ENCODE measurements at places on chromosomes 1 and 21.

- H3K4me3 ChIP-seq: no peak overlapping the region
- no peaks in the 10 kb centered on the region for H3K27me3 ChIP-seq
- no peaks in the 10 kb centered on the region for H3K36me3 ChIP-seq
- H3K4me1 ChIP-seq: peaks cover 6% of the 10 kb centered on the region
Observed at GRCh38 chr1:243719476-243719875, 130.6 kb downstream of the AKT3 start.

DNA sequence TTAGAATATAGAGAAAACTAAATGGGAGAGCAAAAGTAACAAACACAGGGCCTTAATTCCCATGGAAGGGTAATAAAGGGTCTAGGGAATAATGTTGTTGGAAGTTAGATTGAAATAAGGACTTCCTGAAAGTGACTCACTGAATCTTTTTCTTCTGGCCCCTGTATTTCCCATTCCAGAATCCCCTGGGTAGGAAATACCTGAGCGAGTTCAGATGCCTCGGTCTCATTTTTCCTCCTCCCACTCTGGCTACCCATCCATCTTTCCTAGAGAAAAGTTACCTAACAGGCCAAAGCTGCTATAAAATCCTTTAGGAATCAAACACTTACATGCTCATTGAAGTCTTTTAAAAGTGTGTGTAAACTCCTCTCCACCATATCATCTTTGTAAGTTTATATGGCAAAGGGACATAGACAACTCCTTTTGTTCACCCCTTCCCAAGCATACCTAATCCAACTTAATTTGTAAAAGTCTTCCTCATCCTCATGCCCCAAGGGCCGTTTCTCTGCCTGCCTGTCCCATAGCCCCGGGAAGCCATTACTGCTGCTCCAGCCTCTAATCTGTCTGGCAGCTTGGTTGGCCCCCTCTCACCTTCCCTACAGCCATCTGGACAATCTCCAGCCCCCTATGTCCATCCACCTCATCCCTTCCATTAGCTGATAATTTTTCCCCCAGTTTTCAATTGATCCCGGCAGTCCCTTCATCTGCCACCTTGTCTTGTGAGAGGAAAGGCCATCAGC is 3.3 kb upstream of the MEF2D start:
- no peaks in the 10 kb centered on the region for H3K27me3 ChIP-seq
- H3K4me1 ChIP-seq: peaks cover 75% of the 10 kb centered on the region
- H3K27ac ChIP-seq: peak overlapping the region; percentile 100
- no peak overlapping the region for H3K4me3 ChIP-seq

DNA sequence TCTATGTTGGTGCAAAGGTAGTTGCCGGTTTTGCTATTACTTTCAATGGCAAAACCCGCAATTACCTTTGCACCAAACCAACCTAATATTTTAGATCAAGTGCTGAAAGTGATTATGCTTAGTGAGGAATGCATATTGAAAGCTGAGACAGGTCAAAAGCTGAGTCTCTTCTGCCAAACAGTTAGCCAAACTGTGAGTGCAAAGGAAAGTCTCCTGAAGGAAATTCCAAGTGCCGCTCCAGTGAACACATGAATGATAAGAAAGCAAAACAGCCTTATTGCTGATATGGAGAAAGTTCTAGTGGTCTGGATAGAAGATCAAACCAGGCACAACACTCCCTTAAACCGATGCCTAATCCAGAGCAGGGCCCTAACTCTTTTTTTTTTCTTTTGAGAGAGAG is 83.1 kb upstream of the ERRFI1 start:
- no peak overlapping the region for H3K4me3 ChIP-seq
- H3K36me3 ChIP-seq: no peaks in the 10 kb centered on the region
- DNase-seq: no peak
- H3K4me1 ChIP-seq: no peaks in the 10 kb centered on the region

DNA sequence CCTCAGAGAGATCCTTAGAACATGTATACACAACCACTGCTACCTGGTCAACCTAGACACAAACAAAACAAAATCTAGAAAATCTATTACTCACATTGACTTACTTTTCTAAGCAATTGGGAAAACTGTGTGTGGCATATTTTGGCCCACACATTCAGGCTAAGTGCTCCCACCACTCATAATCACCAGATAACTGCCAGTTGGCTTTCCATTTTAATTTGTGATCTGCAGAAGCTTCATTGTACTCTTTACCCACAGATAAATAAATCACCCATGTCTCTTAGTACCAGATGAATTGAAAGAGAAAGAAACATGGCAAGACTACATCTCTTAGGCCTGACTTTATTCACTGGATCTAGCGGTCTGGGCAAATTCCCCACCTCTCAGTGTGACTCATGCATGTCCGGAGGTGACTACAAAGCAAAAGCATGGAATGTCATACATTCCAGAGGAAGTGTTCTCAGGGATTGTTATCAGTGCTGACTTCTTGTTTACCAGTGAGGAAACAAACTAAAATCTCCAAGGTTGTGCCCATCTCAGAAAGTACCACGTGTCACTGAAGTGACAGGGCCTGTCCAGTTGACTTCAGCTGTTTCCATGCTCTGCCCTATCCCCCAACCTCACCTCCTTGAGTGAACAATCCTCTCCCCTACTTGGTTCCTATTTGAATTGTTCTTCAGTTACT is 52.4 kb upstream of the BCL10 start:
- H3K36me3 ChIP-seq: no peaks in the 10 kb centered on the region
- no peak overlapping the region for H3K27ac ChIP-seq
- peaks cover 12% of the 10 kb centered on the region for H3K4me1 ChIP-seq
- H3K4me3 ChIP-seq: no peak overlapping the region
- H3K27me3 ChIP-seq: no peaks in the 10 kb centered on the region
- DNase-seq: peak; percentile 38

DNA sequence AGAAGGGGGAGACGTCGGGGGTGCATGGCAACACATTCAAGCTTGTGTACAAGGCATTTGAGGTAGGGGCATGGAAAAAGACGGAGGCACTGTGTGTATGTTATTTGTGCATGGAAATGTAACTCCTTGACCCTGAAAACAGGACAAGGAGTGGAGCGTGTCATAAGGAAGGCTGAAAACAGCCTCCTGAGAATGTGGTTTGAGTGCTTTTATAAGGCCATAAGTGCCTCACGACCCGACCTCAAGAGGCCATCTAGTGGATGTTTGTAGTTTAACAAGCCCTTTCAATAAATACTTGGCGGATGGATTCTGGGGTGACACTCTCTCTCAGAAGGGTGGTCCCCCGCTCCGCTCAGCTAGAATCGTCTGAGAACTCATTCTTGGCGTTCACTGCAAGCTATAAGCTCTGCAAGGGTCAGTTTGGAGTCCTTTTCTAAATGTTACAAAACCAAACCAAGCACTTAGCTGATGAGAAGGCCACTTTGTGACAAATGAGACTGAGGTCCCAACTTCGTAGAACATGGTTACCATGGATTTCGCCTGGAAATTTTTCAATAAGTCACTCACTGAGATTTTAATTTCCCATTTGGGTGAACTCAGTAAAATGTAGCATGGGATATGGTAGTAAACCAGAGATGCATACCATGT is 38.8 kb upstream of the CLCA4 start:
- peak; percentile 47 for DNase-seq
- H3K27me3 ChIP-seq: no peaks in the 10 kb centered on the region
- H3K4me3 ChIP-seq: no peak overlapping the region
- no peak overlapping the region for H3K27ac ChIP-seq
- H3K36me3 ChIP-seq: no peaks in the 10 kb centered on the region

- no peaks in the 10 kb centered on the region for H3K27me3 ChIP-seq
- H3K36me3 ChIP-seq: peaks cover 47% of the 10 kb centered on the region
- DNase-seq: peak; percentile 5
- H3K27ac ChIP-seq: no peak overlapping the region
Observed at GRCh38 chr1:5943343-5944124, 48.7 kb downstream of the NPHP4 start.

DNA sequence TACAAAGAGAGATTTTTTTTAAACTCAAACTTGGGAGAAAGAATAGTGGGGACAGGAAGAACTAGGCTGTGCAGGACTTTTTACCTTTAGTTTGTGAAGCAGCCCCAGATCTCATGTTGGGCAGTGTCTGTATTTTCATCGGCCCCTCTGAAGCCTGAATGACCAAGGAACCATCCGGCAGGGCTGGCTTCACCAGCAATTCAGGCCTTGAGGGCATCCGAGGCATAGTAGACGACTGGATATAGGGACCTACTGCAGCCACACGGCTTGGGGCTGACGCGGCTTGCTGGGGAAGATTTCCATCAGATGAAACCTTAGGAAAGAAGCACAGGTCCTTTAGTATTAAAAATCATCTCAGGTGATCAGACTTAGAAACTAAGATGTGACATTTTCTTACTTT is 43.7 kb downstream of the TP53BP2 start:
- H3K4me3 ChIP-seq: no peak overlapping the region
- H3K36me3 ChIP-seq: peaks cover 98% of the 10 kb centered on the region
- no peak overlapping the region for H3K27ac ChIP-seq
- DNase-seq: no peak

Measured in stomach (tissue), 19 donors.